ENCODE measurements at places on chromosomes 3 and 15.

GRCh38 chr3:150286390-150287147 lies 121.5 kb upstream of the TSC22D2 start:
- no peak for DNase-seq

DNA sequence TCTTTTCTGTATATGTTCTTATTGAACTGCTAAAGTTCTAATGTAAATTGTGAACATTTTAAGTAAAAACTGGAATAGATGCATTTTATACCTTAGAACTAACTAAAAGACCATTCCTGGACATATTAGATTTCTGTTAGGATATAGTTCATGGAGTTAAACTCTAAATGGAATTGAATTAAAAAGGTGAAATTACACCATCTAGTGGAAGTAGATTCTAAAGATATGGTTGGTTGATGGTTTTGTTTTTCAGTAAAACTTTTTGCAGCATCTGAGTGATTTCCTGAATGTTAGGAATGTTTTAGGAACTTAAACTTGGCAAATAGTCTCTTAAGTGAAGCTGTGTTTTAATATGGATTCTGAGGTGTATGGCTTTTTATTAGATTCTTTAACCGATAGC lies 96.8 kb downstream of the SLMAP start:
- no peak for DNase-seq

DNA sequence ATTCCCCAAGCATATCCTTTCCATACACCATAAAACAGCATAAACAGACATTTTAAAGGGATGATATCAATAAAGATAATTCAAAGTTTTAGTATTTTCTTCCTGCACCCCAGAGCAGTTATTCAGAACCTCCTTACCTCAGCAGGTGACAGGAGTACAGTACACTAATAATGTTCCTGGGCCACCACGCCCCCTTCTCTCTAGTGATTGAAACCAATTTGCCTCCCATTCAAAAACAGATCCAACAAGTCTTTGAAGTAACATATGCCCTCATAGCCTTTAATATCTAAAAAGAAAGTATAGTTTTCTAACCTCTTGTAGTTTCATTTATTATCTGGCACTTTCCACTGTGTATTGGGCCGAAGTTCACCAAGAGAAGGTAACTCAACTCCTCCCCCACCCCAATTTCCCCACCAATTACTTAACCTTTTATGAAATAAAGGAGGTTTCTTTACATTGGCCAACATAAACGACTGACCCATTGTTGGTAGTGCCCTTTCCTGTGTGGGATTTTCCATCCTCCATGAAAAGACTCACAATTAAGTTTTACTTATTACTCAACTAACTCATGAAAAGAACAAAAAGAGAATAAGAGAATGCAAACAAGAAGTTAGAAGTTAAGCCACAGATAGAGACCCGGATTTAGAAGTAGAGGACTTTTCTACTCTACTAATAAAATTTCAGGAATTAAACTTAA lies 5.0 kb upstream of the ATP8B4 start:
- DNase-seq, result no peak

DNA sequence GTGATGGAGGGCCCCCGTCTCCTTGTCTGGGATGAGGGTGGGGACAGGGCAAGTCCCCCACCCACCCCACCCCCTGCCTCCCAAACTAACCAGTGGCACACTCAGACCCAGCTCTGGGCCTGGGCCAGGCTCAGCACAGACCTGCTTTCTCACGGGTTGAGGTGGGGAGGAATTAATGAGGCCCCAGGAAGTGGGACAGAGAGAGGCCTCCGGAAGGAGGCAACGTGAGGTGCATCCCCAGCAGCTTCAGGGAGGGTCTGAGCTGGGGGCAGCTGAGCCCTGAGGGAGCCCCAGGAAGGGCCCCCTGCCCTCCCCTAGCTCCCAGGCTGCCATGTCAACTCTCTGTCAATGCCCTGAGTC lies 15.0 kb upstream of the GNAI2 start:
- DNase-seq, result no peak

DNA sequence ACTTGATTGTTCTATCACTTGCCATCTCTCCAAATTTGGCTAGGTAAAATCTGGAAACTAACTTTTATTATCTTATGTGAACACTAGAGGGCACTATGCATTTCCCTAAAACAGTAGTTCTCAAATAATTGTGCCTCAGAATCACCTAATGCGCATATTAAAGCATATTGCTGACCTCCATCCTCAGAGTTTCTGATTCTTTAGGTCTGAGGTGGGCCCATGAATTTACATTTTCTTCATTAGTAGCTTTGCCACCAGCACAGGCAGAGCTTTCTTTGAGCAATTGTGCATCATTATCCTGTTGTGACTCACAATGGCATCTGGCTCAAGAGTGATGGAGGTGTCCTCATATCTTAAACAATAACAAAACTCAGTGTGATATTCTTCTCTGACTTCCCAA lies 17.5 kb upstream of the BCHE start:
- DNase-seq, result no peak

DNA sequence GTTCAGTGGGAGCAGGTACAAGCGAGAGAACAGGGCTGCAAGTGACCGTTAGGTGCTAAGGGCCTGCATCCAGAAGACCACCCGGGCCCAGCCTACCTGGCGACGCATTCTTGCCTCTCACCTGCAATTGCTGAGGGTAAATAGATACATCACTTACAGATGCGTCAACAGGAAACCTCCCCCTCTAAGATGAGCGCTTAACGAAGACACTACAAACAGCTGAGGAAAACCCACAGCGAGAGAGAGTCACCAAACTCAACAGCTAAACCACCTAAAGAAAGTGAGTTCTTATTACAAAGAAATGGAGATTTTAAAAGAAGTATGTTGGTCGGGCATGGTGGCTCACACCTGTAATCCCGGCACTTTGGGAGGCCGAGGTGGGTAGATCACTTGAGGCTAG lies 157.9 kb downstream of the CHSY1 start:
- DNase-seq, result no peak

DNA sequence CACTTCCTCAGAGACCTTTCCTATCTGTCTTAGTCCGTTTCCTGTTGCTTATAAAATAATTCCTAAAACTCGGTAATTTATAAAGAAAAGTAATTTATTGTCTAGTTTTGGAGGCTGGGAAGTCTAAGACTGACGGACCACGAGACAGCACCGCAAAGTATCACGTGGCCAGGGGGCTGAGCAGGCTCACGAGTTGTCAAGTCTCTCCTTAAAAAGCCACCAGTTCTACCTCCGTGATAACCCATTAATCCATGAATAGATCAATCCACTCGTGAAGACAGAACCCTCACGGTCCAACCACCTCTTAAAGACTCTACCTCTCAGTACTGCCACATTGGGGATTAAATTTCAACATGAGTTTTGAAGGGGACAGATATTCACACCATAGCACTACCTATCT lies 821 bp downstream of the LINS1 start:
- no peak for DNase-seq

DNA sequence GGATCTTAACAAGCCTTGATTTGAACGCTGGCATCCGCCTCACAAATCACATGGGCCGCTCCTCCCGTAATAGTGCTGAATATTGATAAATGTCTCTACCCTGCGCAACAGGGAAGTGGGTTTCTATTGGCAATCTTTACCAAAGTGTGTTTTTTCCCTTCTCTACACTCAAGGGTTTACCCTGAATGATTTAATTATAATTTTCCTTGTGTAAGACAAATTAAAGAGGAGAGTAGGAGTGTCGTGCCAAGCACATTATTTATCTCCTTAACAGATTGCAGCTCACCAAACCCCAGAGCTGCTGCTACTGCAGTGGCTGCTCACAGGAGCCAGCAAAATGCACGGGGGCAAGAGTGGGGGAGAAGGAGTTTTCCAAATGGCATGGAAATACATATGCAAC lies 545.8 kb downstream of the FOXP1 start:
- no peak for DNase-seq

DNA sequence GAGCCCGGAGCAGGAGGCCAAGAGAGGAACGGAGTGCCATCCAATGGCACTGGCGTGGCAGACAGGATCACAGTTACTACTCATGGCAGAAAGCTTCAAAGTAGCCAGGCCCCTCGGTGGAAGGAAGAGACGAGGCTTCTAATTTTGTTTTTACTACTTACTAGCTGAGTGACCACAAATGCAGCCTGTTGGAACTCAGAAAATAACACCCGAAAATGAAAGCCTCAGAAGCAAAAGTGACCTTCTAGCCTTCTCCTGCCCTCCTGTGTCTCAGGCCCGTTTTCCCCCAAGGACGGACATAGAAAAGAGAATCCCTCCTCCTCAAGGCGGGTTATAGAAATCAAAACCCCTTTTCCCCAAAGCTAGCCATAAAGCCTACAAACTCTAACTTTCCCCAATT lies 9.9 kb upstream of the STRA6 start:
- DNase-seq, result no peak

GRCh38 chr15:33700695-33701303 lies 267.5 kb upstream of the CHRM5 start:
- peak; percentile 76 for DNase-seq

DNA sequence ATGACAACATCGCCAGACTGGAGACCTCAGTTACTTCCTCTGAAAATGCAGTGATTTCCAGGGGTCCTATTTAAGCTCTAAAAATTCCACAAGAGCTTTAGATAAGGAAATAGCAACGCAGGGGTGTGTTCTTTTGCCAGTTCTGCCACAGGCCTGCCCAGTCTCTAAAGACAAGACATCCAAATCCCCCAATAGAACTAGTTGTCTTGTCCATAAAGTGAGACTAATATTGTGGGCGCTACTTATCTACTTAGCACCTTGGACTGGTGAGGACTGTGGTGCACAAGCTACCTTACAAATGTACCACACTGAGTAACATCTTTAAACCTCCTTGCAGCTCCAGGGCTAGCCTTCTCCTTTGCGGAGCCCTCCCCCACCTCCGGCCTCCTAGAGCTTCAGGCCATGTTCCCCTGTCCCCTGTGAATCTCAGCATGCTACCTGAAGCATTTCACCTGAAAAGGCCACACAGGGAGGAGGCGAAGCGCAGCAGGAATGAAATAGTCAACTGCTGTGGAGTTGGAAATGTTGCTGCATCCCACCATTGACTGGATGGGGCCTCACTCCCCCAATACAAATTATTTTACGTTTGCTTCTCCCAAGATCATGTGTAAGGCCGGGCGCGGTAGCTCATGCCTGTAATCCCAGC lies 9.6 kb upstream of the LRRC2 start:
- no peak for DNase-seq

DNA sequence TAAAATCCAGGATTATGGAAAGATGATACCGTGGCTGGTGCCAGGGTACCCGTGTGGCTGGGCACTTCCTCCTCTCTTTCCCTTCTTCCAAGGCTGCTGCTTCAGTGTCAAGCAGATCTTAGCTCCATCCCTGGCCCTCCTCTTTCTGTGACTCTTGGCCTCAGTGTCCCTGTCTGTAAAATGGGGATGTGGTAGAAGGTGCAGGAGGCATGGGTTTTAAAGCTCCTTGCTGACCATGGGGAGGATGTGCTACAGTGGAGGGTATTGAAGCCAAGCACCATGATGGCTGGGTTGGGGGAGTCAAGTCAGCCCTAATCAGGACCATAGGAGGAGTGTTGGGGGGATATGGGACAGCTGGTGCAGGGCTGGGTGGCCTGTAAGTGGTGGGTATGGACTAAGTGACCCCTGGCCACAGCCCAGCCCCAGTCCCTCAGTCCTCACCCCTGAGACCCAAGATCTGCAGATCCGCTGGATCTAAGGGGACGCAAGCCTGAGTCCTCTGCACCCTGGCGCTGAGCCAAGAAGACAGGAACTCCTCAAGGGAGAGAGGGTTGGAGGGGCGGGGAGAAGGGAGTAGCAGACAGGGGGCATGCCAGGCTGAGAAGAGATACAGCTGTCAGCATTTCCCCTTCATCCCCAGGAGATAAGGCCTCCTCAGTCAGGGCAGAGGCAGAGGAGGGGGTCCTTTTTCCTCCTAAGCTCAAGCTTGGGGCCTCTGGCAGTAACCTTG lies 12.0 kb downstream of the PTH1R start:
- peak; percentile 53 for DNase-seq

GRCh38 chr3:13268120-13268519 lies 152.0 kb downstream of the NUP210 start:
- peak; percentile 5 for DNase-seq

DNA sequence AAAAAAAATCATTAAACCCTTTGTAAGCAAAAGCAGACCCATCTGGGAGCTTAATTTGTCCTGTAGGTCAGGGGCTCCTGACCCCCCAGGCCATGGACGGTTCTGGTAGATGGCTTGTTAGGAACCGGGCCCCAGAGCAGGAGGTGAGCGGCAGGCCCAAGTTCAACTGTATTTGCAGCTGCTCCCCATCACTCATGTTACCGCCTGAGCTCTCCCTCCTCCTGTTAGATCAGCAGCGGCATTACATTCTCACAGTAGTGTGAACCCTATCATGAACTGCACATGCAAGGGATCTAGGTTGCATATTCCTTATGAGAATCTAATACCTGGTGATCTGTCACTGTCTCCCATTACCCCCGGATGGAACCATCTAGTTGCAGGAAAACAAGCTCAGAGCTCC lies 60.7 kb downstream of the FSIP1 start:
- DNase-seq, result no peak

GRCh38 chr3:150170852-150171520 lies 200.3 kb upstream of the PFN2 start:
- DNase-seq, result peak; percentile 52

DNA sequence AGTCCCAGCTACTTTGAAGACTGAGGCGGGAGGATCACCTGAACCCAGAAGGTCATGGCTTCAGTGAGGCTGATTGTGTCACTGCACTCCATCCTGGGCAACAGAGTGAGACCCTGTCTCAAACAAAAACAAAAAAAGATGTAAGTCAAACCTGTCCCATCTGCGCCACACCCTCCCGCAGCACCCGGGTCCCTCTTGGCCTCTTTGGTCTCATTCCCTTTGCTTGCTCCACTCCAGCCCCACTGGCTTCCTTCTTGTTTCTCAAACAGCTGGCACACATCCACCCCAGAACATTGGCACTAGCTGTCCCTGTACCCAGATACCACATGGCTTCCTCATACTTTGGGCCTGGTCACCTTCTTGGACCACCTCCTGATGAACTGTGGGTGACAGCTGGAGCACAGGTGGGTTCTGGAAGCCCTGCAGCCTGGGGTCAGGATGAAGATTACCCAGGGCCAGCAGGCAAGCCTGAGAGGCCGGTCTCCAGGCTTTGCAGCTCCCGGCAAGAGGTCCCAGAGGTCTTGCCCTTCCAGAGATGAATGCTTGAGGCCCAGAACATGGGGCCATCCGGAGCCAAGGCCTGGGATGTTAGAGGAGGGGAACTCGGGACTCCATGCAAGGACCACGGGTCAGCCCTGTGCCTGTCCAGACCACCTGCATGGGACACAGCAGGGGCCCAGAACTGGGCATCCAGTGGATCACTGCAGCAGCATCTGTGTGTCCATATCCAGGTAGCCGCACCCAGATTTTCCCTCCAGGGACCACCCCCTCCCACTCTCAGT lies 10.9 kb upstream of the GATA2 start:
- DNase-seq, result no peak

- no peak for DNase-seq
Observed at GRCh38 chr3:172546628-172547214, 23.5 kb upstream of the TNFSF10 start.

- DNase-seq, result no peak
Observed at GRCh38 chr15:53453253-53454105, 306.0 kb downstream of the WDR72 start.

- DNase-seq, result peak; percentile 40
Observed at GRCh38 chr3:182925330-182925943, 54.9 kb downstream of the DCUN1D1 start.

Measured in psoas muscle (tissue), 8 donors.